Fibroblast of villous mesenchyme (primary cell): ENCODE measurements at places on chromosomes 6 and 20. TPM values are rescaled to one million over a fixed set of nuclear protein-coding genes. Genes with fewer than 3 reads are reported as not detected.
A peak's percentile ranks its signal among the peaks of the same experiment; 100 is the strongest.

The CASS4 gene
- total RNA-seq, result 1.3 and 3.5 TPM in 2 replicates

The ULBP3 gene
- 14.2 and 17.3 TPM in 2 replicates for total RNA-seq

The ISM1 gene
- 0.43 and 0.64 TPM in 2 replicates for total RNA-seq

DNA sequence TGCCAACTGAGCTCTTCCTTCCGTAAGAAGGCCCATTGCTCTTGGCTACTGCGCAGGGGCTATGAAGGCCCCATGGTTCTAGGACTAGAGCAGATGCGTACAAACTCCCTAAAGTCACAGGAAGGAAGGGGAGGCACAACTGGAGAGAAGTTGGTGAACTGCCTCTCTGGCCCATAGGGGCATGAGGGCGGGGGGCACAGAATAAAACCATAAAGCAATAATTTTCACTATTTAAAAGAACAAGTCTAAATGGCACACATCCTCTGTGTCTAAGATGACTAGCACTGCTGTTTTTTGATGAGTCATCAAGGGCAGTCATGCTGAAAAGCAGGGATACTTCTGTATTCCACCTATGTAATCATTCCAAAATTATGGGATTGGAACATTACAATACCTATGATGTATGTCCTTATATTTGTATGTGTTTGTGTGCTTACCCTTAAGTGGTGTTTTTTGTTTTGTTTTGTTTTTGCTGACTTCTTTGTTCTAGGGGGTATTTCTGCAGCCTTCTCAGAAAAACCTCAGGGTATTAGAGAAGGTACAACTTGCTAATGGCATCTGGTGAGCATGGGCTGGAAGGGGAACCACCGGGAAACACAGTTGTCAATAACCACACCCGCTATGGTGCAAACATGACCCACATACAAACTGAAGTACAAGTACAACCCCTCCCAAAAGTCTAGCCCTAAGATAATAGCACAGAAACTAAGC, 36.9 kb downstream of the B4GALT5 start:
- peak; percentile 53 for DNase-seq

GRCh38 chr6:11329726-11330412, 97.4 kb upstream of the NEDD9 start:
- DNase-seq, result no peak

The ALDH8A1 gene
- total RNA-seq, result 0.32 TPM in 1 of 2 replicates, not detected in the other
